Stimulated activated CD8-positive, alpha-beta memory T cell treated with anti-CD3 and anti-CD28 coated beads, Interleukin-7, amount 100 ng/mL, for 48 hours (primary cell): ENCODE measurements at places on chromosomes 7 and 10.

- no peak for DNase-seq
These were observed 13.0 kb downstream of the SLC25A13 start for GRCh38 chr7:96308950-96309263.

- no peak for DNase-seq
These were observed 96.6 kb upstream of the KLF6 start for GRCh38 chr10:3881622-3882021.

DNA sequence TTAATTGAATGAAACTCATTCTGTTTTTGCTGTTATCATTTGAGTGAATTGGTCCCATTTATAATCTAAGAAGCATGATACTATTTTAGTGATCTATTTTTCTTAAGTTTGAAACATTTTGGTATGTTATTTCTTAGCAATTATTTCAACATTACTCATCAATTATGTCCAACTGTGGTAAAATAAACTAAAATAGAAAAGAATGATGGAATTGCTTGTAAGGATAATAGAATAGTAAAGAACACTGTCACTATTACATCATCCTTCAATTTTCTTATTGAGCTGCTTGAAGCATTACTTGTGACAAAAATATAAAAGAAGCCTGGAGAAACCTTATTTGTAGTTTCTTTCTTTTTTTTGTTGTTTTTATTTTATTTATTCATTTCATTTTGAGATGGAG lies 42.4 kb downstream of the ZNF487 start:
- DNase-seq = no peak

GRCh38 chr7:129163875-129164544 lies 19.5 kb downstream of the TSPAN33 start:
- no peak for DNase-seq

DNA sequence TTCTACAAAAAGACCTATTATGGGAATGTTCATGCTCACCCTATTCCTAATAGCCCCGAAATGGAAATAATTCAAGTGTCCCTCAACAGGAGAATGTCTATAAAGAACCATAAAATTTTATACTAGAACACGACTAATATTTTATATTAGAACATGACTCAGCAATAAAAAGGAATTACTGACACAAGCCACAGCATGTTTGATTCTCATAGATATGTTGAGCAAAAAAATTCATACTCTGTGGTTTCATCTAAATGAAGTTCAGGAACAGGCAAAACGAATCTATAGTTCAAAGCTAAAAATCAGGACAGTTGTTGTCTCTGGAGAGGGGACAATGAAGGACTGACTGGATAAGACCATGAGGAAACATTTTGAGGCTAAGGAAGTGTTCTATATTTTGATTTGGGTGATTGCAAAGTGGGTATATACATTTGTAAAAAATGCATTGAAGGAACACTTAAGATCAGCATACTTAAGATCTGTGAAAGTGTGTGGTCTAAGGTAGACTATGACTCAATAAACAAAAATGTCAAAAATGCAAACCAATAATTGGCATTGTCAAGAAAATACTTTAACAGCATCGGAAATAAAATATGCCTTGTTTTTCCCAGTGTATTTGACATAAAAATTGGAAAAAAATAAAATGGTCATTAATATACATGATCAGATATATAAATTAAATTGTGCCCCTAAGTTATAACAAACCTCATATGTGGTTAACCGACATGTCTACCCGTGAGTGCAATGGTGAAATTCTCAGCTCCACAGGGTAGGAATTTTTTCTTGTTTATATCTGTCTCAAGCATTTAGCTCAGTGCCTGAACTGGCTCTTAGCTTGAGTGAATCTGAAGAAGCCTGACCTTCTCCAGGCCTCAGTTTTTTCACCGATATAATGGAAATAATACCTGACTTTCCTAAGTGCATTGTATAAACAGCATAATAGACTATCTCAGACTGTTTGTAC lies 124.9 kb upstream of the CTTNBP2 start:
- no peak for DNase-seq

DNA sequence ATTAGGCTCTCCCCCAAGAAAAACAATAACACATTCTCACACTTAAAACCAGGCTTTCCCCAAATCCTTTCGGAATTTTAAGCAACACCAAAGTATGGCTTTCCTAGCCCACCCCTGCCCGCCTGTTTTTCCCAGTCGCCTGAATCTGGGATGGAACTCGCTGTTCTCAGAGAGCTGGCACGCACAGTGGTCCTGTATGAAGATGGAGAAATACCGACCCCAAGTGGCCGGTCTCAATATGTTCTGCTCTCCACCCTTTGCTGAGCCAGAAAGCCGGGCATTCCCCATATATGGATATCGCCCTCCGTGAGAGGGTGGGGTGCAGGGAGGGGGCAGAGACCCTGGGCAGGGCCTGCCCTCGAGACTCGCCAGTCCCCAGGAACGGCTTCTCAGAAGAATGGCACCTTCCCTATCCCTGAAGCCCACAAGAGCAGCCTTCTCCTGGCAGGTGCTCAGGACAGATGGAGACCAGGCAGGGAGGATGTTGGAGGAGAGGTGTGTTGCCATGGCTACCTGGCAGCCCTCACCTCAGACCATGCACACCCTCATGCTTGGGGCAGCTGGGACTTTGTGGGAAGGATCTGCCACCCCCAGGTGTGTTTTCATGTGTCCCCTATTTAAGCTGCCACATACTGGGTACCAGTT lies 3.4 kb downstream of the TACR2 start:
- DNase-seq = no peak

DNA sequence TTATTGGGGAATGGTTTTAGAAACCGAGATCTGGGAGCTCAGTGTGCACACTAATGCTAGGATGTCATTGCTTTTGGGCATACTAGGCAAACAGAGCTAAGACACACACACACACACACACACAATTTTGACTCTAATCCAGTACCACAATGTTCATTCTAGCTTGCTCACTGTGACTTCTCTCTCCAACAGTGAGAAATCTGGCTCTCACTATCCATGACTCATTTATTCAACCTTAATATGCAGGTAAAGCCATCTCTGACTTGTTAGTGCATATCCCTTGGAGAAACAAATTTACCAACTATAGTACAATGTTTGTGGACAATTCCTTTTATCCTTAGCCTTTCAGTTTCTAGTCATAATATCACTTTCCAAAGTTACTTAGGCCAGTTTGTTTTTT lies 5.9 kb upstream of the BMS1 start:
- no peak for DNase-seq

DNA sequence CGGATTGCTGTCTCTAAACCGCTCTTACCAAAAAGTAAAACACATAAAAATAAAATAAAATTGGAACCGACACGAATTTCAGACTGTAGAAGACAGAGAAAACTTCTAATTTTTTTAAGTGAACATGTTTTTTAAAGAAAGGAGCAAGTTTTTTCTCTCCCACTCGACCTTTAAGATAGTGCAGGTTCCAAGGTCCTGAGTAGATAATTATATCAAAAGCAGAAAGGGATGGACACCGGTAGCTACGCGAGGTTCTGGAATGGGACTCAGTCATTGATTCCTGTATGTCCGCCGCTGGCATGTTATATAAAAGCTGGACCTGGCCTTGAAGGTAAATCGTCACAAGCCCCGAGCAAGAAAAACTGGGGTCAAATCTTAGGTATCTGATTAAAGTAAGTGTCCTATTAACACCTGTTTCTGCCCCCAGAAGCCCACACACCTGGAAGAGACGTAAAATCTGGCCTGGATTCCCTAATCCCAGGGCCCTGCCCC lies 462 bp upstream of the CISD1 start:
- DNase-seq = no peak

- DNase-seq = no peak
These were observed 115.9 kb upstream of the MEOX2 start for GRCh38 chr7:15802425-15802824.
